ENCODE measurements at places on chromosomes 6 and 20. TPM values are rescaled to one million over a fixed set of nuclear protein-coding genes. Genes with fewer than 3 reads are reported as not detected.

FERMT1 gene
- total RNA-seq: 0.75 TPM

CLIC5 gene
- total RNA-seq: 2.6 TPM

MAK gene
- 0.11 TPM for total RNA-seq

MTFR2 gene
- 21.9 TPM for total RNA-seq

SEMG1 gene
- not detected for total RNA-seq

MATN4 gene
- 0.16 TPM for total RNA-seq

PCNA gene
- 497 TPM for total RNA-seq

GLO1 gene
- total RNA-seq: 119 TPM

SGK2 gene
- total RNA-seq: 0.11 TPM

GGTLC1 gene
- not detected for total RNA-seq

SLC22A16 gene
- 0.18 TPM for total RNA-seq

BCAS1 gene
- not detected for total RNA-seq

GRIK2 gene
- total RNA-seq: not detected

PSORS1C1 gene
- total RNA-seq: not detected

HMGN3 gene
- total RNA-seq: 60.0 TPM

SLC25A27 gene
- not detected for total RNA-seq

GNMT gene
- 0.98 TPM for total RNA-seq

TRIM15 gene
- 0.25 TPM for total RNA-seq

PRDM13 gene
- total RNA-seq: not detected

ZBTB9 gene
- total RNA-seq: 9.8 TPM

PPP1R3D gene
- 6.3 TPM for total RNA-seq

KIF25 gene
- total RNA-seq: not detected

SCGN gene
- total RNA-seq: not detected

DSP gene
- 0.02 TPM for total RNA-seq

RFX6 gene
- not detected for total RNA-seq

MACROD2 gene
- total RNA-seq: not detected

PTK6 gene
- total RNA-seq: 1.2 TPM

PDCD2 gene
- 87.8 TPM for total RNA-seq

TNNC2 gene
- total RNA-seq: not detected

CST7 gene
- total RNA-seq: 78.4 TPM

SLC17A9 gene
- 11.0 TPM for total RNA-seq

TOP1 gene
- 80.9 TPM for total RNA-seq

PDYN gene
- not detected for total RNA-seq

BPI gene
- not detected for total RNA-seq

NHLRC1 gene
- 0.18 TPM for total RNA-seq

NMBR gene
- not detected for total RNA-seq

NKAIN2 gene
- total RNA-seq: not detected

WFDC12 gene
- total RNA-seq: not detected

SLC44A4 gene
- total RNA-seq: not detected

C20orf144 gene
- 0.25 TPM for total RNA-seq

HLA-DQB1 gene
- 7.0 TPM for total RNA-seq

TMEM244 gene
- total RNA-seq: not detected

COQ3 gene
- 9.7 TPM for total RNA-seq

PLG gene
- 0.39 TPM for total RNA-seq

DEFB112 gene
- not detected for total RNA-seq

SLC17A1 gene
- not detected for total RNA-seq

C6orf132 gene
- total RNA-seq: 0.05 TPM
